H1 (cell line): ENCODE measurements at places on chromosomes 5 and 9. TPM values are rescaled to one million over a fixed set of nuclear protein-coding genes. Genes with fewer than 3 reads are reported as not detected.

SOX30 gene
- polyA plus RNA-seq = 0.24 and 0.35 TPM in 2 replicates

ENG gene
- 1.8 and 3.2 TPM in 2 replicates for polyA plus RNA-seq

MARVELD2 gene
- 15.4 and 18.7 TPM in 2 replicates for polyA plus RNA-seq

PALM2AKAP2 gene
- polyA plus RNA-seq = 0.38 and 0.85 TPM in 2 replicates

PNPLA7 gene
- polyA plus RNA-seq = 0.35 and 0.36 TPM in 2 replicates

ORM2 gene
- 0.66 and 1.3 TPM in 2 replicates for polyA plus RNA-seq

IL7R gene
- polyA plus RNA-seq = not detected in 2 replicates

CFAP77 gene
- 0.97 and 1.2 TPM in 2 replicates for polyA plus RNA-seq

SLC12A2 gene
- polyA plus RNA-seq = 2.3 and 2.6 TPM in 2 replicates

TAF11L5 gene
- polyA plus RNA-seq = not detected in 2 replicates

TLE1 gene
- polyA plus RNA-seq = 81.8 and 84.6 TPM in 2 replicates

LMX1B gene
- 0.09 and 0.17 TPM in 2 replicates for polyA plus RNA-seq

SLC34A1 gene
- not detected in 2 replicates for polyA plus RNA-seq

WDR5 gene
- polyA plus RNA-seq = 38.4 and 60.6 TPM in 2 replicates

AK8 gene
- 0.35 and 0.39 TPM in 2 replicates for polyA plus RNA-seq

PTPN3 gene
- 2.0 and 2.9 TPM in 2 replicates for polyA plus RNA-seq

SLC22A4 gene
- polyA plus RNA-seq = 0.31 and 0.45 TPM in 2 replicates

NEUROG1 gene
- not detected in 2 replicates for polyA plus RNA-seq

SLC46A2 gene
- polyA plus RNA-seq = 0.02 and 0.03 TPM in 2 replicates

FOXD4 gene
- polyA plus RNA-seq = 0.03 and 0.08 TPM in 2 replicates

CCNO gene
- 0.14 and 0.33 TPM in 2 replicates for polyA plus RNA-seq

SPINK4 gene
- polyA plus RNA-seq = not detected in 2 replicates

TMEM174 gene
- not detected in 2 replicates for polyA plus RNA-seq

LCNL1 gene
- polyA plus RNA-seq = 0.11 and 0.35 TPM in 2 replicates

PITX1 gene
- 0.03 and 0.05 TPM in 2 replicates for polyA plus RNA-seq

N4BP3 gene
- 13.1 and 23.4 TPM in 2 replicates for polyA plus RNA-seq

IER5L gene
- polyA plus RNA-seq = 0.65 and 0.96 TPM in 2 replicates

GADD45G gene
- 11.4 and 20.7 TPM in 2 replicates for polyA plus RNA-seq

ARL14EPL gene
- not detected in 2 replicates for polyA plus RNA-seq

SHOC1 gene
- polyA plus RNA-seq = not detected in 2 replicates
